ENCODE measurements at places on chromosomes 12 and 14.

GRCh38 chr12:15000575-15000974 is 27.7 kb downstream of the PDE6H start:
- DNase-seq: no peak

DNA sequence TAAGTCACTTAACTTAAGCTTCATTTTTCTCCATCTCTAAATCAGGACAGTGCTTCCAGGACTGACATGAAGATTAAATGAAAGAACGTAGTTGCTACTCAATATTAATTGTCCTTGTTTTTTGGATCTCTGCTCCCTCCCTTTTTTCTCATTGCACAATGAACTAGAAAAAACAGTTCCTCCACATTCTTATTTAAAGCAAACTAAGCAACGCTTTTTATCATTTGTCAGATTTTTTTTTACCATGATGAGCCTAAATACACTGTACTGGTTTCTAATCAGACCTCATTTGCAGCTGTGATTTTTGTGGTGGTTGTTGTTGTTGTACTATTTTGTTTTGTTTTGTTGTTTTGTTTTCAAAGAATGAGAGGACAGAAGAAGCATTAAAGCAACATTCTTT is 23.2 kb upstream of the PARP11 start:
- no peak for DNase-seq

DNA sequence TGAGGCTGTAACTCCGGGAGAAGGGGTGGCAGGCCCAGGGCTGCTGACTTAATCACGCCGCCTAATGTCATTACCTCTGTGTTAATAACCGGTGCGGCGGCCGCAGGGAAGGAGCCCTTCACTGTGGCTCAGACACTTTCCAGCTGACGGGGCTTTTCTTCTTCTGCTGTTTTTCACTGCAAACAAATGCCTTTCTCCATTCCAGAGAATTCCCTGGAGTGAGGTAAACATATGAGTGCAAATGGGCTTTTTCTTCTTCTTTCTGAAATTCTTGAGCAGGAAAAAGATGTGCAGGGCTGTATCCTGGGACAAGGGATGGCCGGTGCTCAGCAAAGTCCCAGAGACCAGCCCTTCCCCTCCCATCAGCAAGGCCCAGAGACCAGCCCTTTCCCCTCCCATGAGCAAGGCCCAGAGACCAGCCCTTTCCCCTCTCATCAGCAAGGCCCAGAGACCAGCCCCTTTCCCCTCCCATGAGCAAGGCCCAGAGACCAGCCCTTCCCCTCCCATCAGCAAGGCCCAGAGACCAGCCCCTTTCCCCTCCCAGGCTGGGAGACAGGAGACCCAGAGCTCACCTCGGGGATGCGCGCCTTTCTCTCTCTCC is 33.4 kb upstream of the FAM181A start:
- no peak for DNase-seq

- no peak for DNase-seq
Observed at GRCh38 chr12:96120359-96121100, 73.6 kb upstream of the ELK3 start.

DNA sequence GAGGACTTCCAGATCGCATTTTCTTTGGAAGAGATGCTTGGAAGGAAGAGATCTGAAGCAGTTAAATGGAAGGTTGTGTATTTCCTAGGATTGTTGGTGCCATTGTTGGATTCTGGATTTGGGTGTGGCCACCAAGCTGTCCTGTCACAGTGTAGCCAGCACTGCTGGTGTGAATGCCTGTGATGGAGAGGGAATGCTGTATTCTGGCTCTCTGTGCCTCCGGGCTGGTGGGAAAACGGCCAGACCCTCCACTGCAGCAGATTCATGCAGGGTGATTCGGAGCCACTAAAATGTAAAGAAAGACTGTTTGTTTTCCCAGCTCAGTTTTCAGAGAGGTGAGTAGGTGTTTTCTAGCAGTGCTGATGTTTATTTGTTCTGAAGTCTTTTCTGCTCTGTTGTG is 30.7 kb upstream of the MANSC4 start:
- DNase-seq: no peak

- no peak for DNase-seq
Observed at GRCh38 chr12:24798335-24798734, 150.6 kb downstream of the BCAT1 start.

DNA sequence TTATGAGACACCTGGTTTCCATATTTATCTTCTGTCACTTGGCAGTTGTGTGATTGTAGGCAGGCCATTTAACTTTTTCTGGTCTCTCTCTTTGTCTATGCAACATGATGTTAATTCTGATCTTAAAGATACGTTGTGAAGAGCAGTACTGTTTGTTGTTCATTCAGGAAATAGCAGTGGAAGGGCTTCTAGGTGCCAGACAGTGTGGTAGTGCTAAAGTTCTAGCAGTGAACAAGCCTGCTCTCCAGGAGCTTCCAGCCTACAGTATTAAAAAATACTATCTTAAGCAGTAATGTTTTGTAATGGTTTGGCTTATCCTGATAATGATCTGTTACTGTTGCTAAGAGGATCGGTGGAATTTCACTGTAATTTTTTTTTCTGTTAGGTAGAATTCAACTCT is 15.2 kb downstream of the NAA30 start:
- no peak for DNase-seq
